ENCODE measurements at places on chromosomes 2 and 18. TPM values are rescaled to one million over a fixed set of nuclear protein-coding genes. Genes with fewer than 3 reads are reported as not detected.

- no peak for DNase-seq
- peak overlapping the region; percentile 73 for H3K27ac ChIP-seq
- no peak overlapping the region for H3K4me3 ChIP-seq
Observed at GRCh38 chr2:37892436-37893114, 32.5 kb upstream of the RMDN2 start.

GRCh38 chr2:213243189-213244044 is 40.8 kb upstream of the SPAG16 start:
- no peak for DNase-seq
- no peaks in the 10 kb centered on the region for H3K4me1 ChIP-seq
- H3K27me3 ChIP-seq: no peaks in the 10 kb centered on the region
- no peak overlapping the region for H3K4me3 ChIP-seq
- H3K27ac ChIP-seq: no peak overlapping the region

The M1AP gene
- polyA plus RNA-seq: 0.25 TPM

The MOB4 gene
- polyA plus RNA-seq: 54.2 TPM

- H3K36me3 ChIP-seq: no peaks in the 10 kb centered on the region
- H3K27ac ChIP-seq: no peak overlapping the region
- H3K4me3 ChIP-seq: no peak overlapping the region
- H3K4me1 ChIP-seq: no peaks in the 10 kb centered on the region
- no peak for DNase-seq
- H3K27me3 ChIP-seq: no peaks in the 10 kb centered on the region
Observed at GRCh38 chr2:20313659-20314058, 37.0 kb downstream of the PUM2 start.

- H3K27me3 ChIP-seq: no peaks in the 10 kb centered on the region
- DNase-seq: no peak
- no peaks in the 10 kb centered on the region for H3K4me1 ChIP-seq
- no peak overlapping the region for H3K4me3 ChIP-seq
- H3K27ac ChIP-seq: no peak overlapping the region
Observed at GRCh38 chr2:161796192-161796591, 172.0 kb downstream of the SLC4A10 start.

The LIMS2 gene
- polyA plus RNA-seq: 22.5 TPM

GRCh38 chr2:233146194-233146593 is 86.1 kb downstream of the INPP5D start:
- DNase-seq: no peak
- no peaks in the 10 kb centered on the region for H3K4me1 ChIP-seq
- no peaks in the 10 kb centered on the region for H3K27me3 ChIP-seq
- no peak overlapping the region for H3K4me3 ChIP-seq
- H3K36me3 ChIP-seq: peaks cover 83% of the 10 kb centered on the region
- no peak overlapping the region for H3K27ac ChIP-seq

The CRYGC gene
- polyA plus RNA-seq: not detected

The DYNAP gene
- 0.16 TPM for polyA plus RNA-seq

- DNase-seq: no peak
- no peak overlapping the region for H3K4me3 ChIP-seq
- no peak overlapping the region for H3K27ac ChIP-seq
Observed at GRCh38 chr2:214311931-214312749, 98.7 kb upstream of the VWC2L start.

The PGAP1 gene
- polyA plus RNA-seq: 23.6 TPM

The ITGA4 gene
- 23.8 TPM for polyA plus RNA-seq

- H3K36me3 ChIP-seq: no peaks in the 10 kb centered on the region
- H3K27me3 ChIP-seq: no peaks in the 10 kb centered on the region
- DNase-seq: no peak
- peaks cover 44% of the 10 kb centered on the region for H3K4me1 ChIP-seq
- peak overlapping the region; percentile 39 for H3K27ac ChIP-seq
Observed at GRCh38 chr2:66481100-66481549, 46.2 kb downstream of the MEIS1 start.

DNA sequence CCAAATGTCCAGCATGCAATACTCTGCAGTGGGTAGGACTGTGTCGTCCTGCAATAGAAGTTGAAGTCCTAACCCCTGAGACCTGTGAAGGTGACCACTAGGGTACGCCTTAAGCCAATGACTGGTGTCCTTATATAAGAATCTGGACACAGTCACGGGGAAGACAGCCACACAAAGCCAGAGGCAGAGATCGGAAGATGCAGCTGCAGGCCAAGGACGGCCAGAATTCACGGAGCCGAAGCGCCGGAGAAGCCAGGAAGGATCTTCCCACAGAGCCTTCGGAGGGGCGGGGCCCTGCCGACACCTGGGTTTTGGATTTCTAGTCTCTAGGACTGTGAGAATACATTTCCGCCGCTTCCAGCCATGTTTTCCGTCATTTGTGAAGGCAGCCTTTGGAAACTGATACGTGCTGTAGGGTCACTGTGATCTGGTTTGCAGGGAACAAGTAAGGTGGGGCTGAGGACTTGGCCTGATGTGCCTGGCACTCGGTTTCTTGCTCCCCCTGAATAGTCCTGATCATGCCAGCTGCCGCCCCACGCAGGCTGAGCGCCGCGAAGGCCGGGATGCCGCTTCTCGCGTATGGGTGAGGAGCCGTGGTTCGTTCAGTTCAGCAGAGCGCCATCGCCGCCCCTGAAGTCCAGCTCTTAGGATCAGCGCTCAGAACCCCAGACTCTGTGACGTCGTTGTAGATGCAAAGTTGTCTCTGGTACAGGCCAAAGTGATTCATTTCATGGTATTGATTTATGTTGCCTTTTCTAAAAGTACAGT is 38.7 kb downstream of the PTGR3 start:
- peaks cover 14% of the 10 kb centered on the region for H3K27me3 ChIP-seq
- no peaks in the 10 kb centered on the region for H3K36me3 ChIP-seq
- no peaks in the 10 kb centered on the region for H3K4me1 ChIP-seq
- no peak overlapping the region for H3K4me3 ChIP-seq

The VWA3B gene
- polyA plus RNA-seq: 4.6 TPM

GRCh38 chr2:134232868-134233727 is 20.8 kb upstream of the MGAT5 start:
- H3K27ac ChIP-seq: no peak overlapping the region
- no peak for DNase-seq
- H3K36me3 ChIP-seq: no peaks in the 10 kb centered on the region

DNA sequence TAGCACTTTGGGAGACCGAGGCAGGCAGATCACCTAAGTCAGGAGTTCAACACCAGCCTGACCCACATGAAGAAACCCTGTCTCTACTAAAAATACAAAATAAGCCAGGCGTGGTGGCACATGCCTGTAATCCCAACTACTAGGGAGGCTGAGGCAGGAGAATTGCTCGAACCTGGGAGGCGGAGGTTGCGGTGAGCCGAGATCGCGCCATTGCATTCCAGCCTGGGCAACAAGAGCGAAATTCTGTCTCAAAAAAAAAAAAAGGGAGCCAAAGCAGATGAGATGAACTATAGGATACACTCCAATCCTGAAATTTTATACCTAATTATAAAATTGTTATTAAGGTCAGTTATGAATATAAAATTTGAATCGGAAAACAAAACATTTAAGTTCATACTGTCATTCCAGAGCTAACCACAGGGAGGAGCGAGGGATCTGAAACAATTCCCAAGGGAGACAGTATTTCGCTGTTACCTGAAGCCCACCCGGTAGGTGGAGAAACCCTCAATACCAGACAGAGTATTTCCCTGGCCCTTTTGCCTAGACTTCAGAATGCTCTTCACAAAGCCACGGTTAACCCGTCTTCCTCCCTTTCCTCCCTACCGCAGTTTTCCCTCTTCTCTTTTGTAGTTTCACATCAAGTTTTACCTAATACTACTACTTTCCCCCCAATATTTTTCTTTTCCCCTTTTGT is 1.4 kb downstream of the PPM1G start:
- no peaks in the 10 kb centered on the region for H3K27me3 ChIP-seq
- H3K4me3 ChIP-seq: peak overlapping the region; percentile 100
- DNase-seq: peak; percentile 60
- H3K27ac ChIP-seq: no peak overlapping the region
- no peaks in the 10 kb centered on the region for H3K36me3 ChIP-seq

- no peaks in the 10 kb centered on the region for H3K36me3 ChIP-seq
- DNase-seq: no peak
- no peak overlapping the region for H3K4me3 ChIP-seq
- peaks cover 18% of the 10 kb centered on the region for H3K4me1 ChIP-seq
- H3K27ac ChIP-seq: no peak overlapping the region
- no peaks in the 10 kb centered on the region for H3K27me3 ChIP-seq
Observed at GRCh38 chr2:48197618-48198017, 291.3 kb upstream of the FBXO11 start.

- no peaks in the 10 kb centered on the region for H3K27me3 ChIP-seq
- H3K36me3 ChIP-seq: no peaks in the 10 kb centered on the region
- no peak overlapping the region for H3K4me3 ChIP-seq
- H3K27ac ChIP-seq: no peak overlapping the region
- H3K4me1 ChIP-seq: peaks cover 11% of the 10 kb centered on the region
Observed at GRCh38 chr2:68340226-68341061, 20.7 kb upstream of the CNRIP1 start.

GRCh38 chr2:209990838-209991237 is 11.6 kb upstream of the RPE start:
- H3K36me3 ChIP-seq: no peaks in the 10 kb centered on the region
- no peak overlapping the region for H3K27ac ChIP-seq
- H3K27me3 ChIP-seq: no peaks in the 10 kb centered on the region

DNA sequence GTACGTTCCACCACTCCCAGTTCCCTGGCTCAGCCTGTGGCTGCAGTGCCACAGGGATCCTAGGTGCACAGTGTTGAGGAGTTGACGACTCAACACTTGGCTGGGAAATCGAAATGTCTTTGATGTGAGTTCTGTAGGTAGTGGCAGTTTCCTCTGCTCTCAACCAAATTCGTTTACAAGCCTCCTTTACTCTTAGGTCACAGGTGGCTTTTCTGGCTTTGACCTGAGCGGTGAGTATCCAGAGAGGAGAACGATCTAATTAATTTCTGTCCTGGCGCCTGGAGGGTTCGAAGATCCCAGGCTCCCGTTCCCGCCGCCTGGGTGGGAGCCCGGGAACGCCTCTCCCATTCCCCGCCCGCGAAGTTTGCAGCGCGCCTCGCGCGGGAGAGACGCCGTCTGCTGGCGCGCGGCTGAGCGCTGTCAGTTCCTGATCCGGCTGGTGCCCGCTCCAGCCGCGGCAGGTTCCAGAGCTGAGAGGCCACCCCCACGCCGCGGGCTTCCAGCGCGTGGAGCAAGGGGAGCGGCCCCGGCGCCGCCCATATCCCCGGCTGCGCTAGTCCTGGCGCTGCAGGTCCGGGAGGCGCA is at the start of gene LAMA3:
Gene LAMA3 (plus strand): TSS at position 423 of the 585 bp plus-strand sequence. CDS start 231 bp downstream, outside the sequence.
- H3K4me1 ChIP-seq: peaks cover 17% of the 10 kb centered on the region
- H3K27me3 ChIP-seq: peaks cover 80% of the 10 kb centered on the region
- H3K4me3 ChIP-seq: peak within 1 kb of the TSS; percentile 49
- peak; percentile 33 for DNase-seq

The ONECUT2 gene
- polyA plus RNA-seq: 0.10 TPM

The VAMP8 gene
- polyA plus RNA-seq: 51.8 TPM

- no peak for DNase-seq
- H3K27me3 ChIP-seq: no peaks in the 10 kb centered on the region
- no peak overlapping the region for H3K4me3 ChIP-seq
- H3K27ac ChIP-seq: no peak overlapping the region
- H3K4me1 ChIP-seq: peaks cover 21% of the 10 kb centered on the region
Observed at GRCh38 chr2:98502556-98503335, 58.1 kb downstream of the INPP4A start.

DNA sequence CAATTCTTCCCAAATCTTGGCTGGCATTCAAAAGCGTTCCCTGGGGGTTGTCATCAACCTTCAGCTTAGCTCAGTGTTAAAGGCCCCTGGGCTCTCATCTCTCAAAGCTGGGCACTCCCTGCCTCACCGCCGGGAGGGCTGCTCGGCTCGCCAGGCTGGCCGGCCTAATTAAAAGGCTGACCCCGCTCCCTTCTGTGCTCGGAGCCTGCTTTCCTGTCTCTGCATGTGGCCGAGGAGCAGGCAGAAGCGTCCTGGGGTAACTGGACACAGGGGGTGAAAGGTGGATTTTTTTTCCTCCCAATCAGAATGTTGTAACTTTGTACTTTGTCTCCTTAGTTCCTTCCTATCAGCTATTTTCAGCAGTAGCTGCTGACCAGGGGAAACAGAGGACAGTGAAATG is 231.1 kb downstream of the GBX2 start:
- no peaks in the 10 kb centered on the region for H3K36me3 ChIP-seq
- H3K27me3 ChIP-seq: no peaks in the 10 kb centered on the region
- no peak for DNase-seq
- H3K4me1 ChIP-seq: no peaks in the 10 kb centered on the region

The RIT2 gene
- polyA plus RNA-seq: not detected

The RNF152 gene
- 17.3 TPM for polyA plus RNA-seq

DNA sequence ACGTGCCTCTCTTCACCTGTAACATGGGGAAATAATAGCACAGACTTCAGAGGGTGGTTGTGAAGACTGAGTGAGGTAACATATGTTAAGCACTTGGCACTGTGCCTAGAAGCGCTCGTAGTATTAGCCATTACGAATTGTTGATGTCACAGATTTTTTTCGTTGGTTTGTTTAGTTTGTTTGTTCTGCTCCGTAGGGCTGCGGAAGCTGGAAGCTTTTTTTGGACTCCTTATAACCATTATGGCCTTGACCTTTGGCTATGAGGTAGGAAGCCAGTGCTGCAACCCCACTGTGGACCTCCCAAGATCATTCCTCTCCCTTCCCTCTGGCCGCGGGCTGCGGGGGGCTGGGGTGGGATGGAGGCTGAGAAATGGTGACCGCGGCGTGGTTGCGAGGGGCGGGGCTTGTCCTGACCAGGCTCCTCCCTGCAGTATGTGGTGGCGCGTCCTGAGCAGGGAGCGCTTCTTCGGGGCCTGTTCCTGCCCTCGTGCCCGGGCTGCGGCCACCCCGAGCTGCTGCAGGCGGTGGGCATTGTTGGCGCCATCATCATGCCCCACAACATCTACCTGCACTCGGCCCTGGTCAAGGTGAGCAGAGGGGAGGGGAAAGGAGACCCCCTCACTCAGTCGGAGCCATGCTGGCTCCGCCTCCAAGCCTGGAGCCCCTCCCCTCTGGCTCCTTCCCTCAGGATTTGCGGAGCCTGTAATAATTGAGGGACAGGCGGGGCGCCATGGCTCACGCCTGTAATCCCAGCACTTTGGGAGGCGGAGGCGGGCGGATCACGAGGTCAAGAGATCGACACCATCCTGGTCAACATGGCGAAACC is 5.5 kb downstream of the SLC11A1 start:
- H3K4me1 ChIP-seq: peaks cover 75% of the 10 kb centered on the region
- H3K36me3 ChIP-seq: peaks cover 80% of the 10 kb centered on the region
- peak; percentile 91 for DNase-seq
- H3K27ac ChIP-seq: peak overlapping the region; percentile 73
- no peaks in the 10 kb centered on the region for H3K27me3 ChIP-seq

DNA sequence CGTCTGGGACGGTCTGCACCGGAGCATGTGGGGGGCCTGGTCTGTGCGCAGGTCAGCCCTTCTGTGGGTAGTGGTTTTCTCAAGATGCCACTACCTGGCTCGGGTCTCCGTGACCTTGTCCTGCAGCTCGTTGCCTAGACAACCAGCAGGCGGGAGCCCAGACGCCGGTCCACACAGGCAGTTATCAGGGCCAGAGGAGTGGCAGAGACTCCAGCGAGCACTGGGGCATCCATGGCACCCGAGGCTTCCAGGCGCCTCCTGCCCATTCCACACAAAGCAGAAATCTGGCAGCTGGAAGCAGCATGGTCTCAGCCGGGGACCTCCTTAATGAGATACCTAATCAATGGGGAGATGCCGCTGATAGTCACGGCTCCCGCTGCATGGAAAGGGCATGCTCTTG is 156.1 kb downstream of the FAM210A start:
- H3K4me1 ChIP-seq: no peaks in the 10 kb centered on the region
- DNase-seq: no peak
- H3K4me3 ChIP-seq: no peak overlapping the region
- H3K27me3 ChIP-seq: no peaks in the 10 kb centered on the region
- no peak overlapping the region for H3K27ac ChIP-seq

- DNase-seq: no peak
- no peaks in the 10 kb centered on the region for H3K27me3 ChIP-seq
- H3K27ac ChIP-seq: no peak overlapping the region
- H3K4me3 ChIP-seq: no peak overlapping the region
Observed at GRCh38 chr2:54855434-54855833, 132.0 kb downstream of the EML6 start.

The TXNDC2 gene
- polyA plus RNA-seq: not detected
